ENCODE measurements at places on chromosomes 12 and 14.

DNA sequence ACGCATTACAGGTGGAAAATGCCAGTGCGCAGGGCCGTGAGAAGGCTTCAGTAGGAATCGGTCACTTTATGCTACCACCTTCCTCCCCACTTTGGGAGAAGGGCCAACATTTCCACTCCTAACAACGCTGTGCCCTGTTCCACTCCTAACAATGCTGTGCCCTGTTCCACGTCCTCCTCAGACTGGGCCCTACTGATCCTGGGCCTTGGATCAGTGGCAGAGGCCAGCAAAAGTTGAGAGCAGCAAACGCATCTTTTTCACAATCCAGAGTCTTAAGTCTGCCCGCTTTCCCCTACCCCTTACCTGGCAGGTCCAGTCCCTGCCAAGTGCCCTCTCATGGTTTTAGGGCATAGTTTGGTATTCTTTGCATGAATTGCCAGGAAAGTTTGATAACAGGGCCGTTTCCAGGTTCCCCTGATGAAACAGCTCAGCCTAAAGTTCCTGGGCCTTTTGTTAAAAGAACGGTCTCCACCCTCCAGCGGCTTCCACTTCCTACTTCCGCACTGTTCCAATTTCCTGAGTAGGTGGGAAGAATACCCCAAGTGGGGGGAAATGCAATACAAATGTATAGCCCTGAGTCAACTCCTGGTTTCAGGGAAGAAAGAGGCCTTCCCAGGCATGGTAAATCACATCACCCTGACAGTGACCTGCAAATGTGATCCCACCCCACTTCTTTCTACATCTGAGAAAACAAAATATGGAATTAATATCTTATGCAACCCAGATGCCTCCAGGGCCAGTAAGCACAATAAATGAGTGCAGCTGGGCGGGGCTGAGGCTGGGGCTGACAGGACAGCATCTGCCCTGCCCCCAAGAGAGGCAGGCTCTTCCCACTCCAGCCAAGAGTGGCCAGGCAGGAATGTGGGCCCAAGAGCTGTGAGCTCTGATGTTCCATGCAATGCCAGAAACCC lies 15.0 kb downstream of the KCTD10 start:
- no peak for DNase-seq

DNA sequence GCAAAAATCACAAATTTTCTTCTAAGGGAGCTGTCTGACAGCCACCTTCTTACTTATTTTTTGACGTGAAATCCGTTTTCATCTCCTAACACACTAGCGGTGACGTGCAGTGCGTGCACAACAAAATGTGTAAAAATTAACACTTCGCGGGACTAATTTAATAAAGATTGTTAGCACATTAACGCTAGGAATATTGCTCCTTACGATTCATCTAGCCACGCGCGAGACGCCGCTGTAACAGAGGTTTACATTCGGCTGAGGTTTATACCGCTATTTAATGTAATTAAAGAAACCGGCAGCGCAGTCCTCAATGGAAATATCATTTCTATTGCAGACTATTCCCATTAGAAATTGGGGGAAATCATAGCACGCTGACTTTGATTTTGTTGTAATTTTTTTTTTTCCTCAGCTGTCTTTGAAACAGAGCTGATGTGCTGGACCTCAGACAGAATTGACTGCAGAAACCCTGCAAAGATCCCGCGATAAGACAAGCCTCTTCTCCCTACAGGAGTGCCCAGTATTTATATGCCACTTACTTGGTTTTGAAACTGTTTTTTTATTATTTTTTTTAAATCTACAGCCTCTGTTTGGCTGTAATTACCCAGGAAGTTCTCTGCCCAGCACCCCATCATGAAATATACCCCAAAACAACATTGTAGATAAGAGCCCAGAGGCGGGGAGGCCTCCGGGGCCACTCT lies 31.2 kb downstream of the BCL11B start:
- peak; percentile 64 for DNase-seq

- no peak for DNase-seq
These were observed 149.5 kb downstream of the NOVA1 start for GRCh38 chr14:26448181-26448855.

- no peak for DNase-seq
These were observed 69.4 kb downstream of the MIA2 start for GRCh38 chr14:39303115-39303514.

GRCh38 chr12:105555556-105556295 lies 225.2 kb downstream of the C12orf75 start:
- no peak for DNase-seq

DNA sequence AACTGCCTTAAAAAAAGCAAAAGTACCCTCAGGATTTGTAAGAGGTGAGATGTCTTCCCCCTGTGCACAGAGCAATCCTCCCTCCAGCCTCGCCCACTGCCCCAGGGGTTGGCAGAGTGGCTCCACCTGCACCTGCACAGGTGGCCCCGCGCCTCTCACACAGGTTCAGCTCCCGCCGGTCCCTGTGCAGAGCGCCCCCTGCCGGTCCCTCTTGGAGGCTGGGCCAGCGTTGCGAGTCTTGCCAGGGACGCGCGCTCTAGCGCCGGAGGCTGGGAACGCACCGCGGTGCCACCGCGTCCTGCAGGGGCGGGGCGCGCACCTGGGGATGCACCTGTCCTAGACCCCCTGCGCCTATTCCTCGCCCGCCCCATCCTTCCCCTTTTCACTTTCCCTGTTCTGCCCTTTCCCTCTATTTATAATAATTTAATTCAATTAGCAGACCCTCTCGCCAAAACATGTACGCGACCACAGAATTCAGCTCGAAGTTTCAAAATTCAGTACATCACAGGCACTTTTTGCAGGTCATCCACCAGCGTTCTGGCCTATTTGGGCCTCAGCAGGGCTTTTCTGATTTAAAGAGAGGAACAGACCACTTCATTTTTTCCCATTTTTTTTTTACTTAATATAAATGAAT lies 618.6 kb downstream of the AACS start:
- no peak for DNase-seq

DNA sequence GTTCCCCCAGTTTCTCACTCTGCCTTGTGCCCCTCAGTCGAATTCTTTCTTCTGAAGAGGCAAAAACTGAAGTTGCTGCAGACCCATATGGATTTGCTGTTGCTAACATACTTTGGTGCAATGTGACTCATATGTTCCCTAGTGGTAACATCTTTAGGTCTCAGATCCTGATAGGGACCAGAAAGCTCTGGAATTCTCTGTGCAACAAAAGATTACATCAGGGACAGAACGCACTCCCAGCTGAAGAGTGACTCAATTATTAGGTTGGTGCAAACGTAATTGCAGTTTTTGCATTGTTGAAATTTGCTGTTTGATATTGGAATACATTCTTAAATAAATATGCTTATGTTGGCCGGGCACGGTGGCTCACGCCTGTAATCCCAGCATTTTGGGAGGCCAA lies 8.2 kb upstream of the DHRS2 start:
- DNase-seq: no peak

GRCh38 chr12:53991077-53991460 lies 6.1 kb downstream of the HOXC10 start:
- DNase-seq: no peak

GRCh38 chr14:61663312-61663979 lies 31.9 kb upstream of the HIF1A start:
- DNase-seq: peak; percentile 44

- DNase-seq: no peak
These were observed 70.1 kb upstream of the KRR1 start for GRCh38 chr12:75581515-75581914.

GRCh38 chr14:75283833-75284563 lies 5.4 kb downstream of the FOS start:
- DNase-seq: peak; percentile 76

- DNase-seq: no peak
These were observed 9.9 kb upstream of the FICD start for GRCh38 chr12:108505129-108505528.

DNA sequence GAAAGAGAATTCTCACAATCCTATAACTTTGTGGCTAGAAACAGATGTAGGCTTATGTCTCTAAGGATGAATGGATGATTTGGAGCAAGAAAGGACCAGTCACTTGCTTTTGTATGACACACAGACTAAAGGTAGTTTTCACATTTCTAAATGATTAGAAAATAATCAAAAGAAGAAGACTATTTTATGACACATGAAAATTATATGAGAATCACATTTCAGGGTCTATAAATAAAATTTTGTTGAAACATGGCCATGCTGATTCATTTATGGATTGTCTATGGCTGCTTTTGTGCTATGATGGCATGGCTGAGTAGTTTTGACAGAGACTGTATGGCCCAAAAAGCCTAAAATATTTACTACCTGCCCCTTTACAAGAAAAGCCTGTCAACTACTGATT lies 49.4 kb upstream of the FRMD6 start:
- no peak for DNase-seq

DNA sequence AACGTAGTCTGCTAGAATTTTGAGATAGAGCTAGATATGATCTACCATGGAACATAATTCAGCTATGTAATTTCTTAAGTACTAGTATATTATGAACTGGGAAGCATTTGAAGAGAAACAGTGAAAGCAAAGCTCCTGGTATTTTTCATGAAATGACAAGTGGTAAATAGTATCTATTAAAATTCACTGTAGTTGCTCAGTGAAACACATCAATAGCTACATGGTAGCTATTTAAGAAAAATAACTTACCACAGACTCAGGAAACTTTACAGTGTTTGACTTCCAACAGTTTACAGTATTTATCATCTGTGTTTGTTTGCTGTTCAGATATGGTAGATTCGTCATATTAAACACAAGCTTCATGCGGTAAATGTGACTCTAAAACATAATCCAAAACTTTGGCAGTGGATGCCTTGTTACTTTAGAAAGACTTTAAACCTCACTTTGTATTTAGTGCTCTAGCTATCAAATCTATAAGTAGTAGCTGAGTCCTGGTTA lies 25.2 kb downstream of the WNK1 start:
- no peak for DNase-seq

GRCh38 chr12:72214163-72214562 lies 58.0 kb upstream of the TRHDE start:
- DNase-seq: no peak

- no peak for DNase-seq
These were observed 24.7 kb downstream of the ARG2 start for GRCh38 chr14:67644428-67644827.

DNA sequence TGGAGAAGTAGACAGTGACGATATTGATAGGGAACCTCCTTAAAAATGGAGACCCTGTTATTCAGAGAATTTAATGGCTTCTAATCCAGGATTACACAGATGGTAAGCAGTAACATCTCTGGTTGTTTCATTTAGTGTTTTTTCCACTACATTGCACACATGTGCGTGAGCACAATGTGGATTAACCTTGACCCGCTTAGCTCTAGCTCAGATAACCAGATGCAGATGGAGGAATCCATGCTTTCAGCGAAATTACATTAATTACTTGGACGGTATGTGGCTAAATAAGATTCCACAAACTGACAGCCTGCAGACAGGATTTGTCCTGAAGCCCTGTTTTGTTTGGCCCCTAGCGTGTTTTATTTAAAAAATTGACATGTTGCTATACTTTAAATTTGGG lies 378.4 kb downstream of the CCDC91 start:
- DNase-seq: no peak

- no peak for DNase-seq
These were observed 74.6 kb upstream of the TMTC1 start for GRCh38 chr12:29858270-29858786.

DNA sequence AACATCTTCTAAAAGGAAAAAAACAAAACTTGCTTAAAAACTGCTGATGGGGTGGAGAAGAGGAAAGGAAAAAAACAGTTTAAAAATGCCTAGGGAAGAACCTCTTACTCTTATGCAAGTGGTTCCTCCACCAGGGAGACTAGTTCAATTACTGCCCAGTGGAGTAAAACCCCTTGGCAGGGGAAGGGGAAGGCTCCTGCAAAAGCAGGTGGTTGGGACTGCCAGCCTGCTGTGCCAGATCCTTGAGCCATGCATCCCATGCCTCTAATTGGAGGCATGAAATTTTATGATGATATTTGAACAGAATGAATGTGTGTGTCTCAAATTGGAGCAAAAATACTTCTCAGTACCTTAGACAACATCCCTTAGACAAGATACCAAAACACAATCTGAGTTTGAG lies 118.8 kb downstream of the FSCB start:
- DNase-seq: no peak

GRCh38 chr12:57888409-57889157 lies 42.1 kb upstream of the CTDSP2 start:
- peak; percentile 28 for DNase-seq

DNA sequence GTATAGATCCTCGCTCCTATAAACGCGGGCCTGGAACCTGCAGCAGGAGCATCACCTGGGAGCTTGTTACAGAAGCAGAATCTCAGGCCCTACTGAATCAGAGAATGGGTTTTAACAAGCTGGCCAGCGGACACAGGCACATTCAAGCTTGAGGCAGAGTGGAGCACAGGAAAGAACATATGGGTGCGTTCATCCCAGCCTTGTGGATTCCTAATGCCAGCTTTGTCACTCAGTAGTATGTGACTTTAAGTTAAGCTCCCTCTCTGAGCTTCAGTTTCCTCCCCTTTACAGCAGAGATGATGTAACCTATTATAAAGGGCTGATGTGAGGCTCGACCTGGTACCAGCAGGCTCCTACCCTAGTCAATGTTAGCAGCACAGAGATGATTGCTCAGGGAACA lies 204.9 kb downstream of the ZFP36L1 start:
- DNase-seq: no peak

DNA sequence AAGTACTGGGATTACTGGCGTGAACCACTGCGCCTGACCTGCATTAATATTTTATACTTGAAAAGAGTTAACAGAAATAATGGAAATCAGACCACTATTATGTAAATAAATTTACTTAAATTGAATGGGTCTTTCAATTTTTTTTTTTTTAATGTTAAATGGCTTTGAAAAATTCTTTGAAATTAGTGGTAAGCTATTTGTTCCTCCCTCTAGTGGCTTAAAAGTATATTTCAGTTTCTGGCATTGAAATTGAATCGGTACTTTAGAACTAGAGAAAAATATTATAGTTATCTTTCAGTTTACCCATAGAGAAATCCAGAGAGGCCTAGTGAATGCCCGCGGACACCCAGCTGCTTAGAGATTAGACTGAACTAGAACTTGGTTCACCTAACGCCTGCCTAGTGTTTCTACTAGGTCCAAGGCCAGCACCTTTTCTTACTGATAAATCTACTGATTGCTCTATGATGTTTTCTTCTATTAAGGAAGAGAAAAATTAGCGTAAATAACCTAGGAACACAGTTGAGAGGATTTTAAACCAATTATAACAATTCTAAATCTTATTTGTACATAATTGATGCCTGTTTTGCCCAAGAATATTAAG lies 106.5 kb downstream of the EML1 start:
- DNase-seq: peak; percentile 8

All from CD4-positive, alpha-beta T cell treated with Interleukin-21 for 1 hour (primary cell).